HepG2 (cell line): ENCODE measurements at places on chromosomes 13 and 19.
A peak's percentile ranks its signal among the peaks of the same experiment; 100 is the strongest.

DNA sequence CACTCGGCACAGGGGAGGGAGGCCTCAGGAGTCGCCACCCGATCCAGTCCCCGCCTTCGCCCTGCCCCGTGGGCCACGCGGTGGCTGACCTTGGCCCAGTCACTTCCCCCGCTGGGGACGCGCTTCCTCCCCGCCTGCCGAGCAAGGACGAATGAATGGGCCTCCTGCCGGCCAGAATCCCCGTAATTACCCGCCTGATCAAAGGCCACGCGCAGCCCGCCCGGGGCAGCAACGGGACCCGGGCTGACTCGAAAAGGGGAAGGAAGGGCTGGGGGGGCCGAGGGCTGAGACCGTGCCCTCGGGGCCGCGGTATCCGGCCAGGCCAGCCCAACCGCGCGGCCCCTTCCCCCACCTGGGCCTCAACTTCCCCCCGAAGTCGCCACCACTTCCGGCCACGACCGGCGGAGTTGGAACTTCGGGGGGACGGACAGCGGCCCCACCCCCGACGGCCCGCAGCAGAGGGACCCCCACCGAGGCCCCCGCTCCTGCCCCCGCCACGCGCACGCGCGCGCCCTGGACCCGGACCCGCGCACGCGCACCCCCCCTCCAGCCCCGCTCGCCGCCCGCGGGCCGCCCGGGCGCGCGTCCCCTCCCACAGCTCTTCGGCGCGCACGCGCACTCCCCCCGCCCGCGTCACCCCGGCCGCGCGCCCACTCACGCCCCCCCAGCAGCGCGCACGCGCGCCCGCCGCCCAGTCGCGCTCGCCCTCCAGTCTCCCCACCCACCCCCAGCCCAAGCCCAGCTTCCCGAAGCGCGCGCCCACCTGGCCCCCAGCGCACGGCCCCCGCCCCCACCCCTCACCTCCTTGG is 520 bp downstream of the ZNF787 start:
- peak; percentile 86 for DNase-seq

DNA sequence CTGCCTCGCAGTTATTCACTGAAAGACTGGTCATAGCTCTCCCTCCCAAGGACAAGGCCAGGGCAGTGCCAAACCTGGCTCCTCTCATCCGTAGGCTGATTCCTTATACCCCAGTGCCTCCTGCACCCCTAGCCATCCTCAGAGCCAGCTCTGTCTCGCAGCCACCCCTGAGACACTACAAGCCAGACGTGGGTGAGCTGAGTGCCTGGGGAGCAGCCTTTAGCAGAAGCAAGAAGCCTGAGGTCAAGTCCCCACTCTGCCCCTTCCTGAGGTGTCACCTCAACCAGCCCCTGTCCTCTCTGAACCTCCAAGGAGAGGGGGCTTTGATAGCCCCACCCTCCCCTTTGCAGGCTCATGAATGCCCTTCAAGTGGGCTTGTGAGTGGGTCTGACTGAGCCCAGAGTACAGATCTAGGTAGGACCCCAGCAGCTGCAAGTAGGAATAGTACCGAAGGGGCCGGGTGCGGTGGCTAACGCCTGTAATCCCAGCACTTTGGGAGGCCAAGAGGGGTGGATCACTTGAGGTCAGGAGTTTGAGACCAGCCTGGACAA is 14.8 kb upstream of the AKAP8L start:
- no peak for DNase-seq

DNA sequence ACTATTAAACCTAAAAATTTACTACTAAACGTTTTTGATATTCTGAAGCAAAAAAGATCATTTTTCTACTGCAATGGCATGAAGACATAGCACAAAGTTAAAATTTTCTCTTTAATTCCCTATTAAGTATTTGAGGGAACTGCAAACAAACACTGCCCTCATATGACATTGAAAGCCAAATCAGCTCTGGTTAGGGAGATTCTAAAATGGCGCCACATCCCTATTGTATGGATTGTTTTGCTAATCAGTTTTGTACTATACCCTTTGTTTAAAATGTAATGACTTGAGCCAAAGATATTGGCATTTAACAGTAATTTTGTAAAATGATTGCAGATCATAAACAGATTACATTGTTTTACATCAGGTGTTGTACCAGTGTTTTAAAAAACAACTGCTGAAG is 65.8 kb downstream of the FLT1 start:
- DNase-seq = no peak

GRCh38 chr13:20487927-20488326 is 37.7 kb downstream of the CRYL1 start:
- no peak for DNase-seq

- no peak for DNase-seq
These were observed 45.5 kb downstream of the BRD4 start for GRCh38 chr19:15286688-15287365.

DNA sequence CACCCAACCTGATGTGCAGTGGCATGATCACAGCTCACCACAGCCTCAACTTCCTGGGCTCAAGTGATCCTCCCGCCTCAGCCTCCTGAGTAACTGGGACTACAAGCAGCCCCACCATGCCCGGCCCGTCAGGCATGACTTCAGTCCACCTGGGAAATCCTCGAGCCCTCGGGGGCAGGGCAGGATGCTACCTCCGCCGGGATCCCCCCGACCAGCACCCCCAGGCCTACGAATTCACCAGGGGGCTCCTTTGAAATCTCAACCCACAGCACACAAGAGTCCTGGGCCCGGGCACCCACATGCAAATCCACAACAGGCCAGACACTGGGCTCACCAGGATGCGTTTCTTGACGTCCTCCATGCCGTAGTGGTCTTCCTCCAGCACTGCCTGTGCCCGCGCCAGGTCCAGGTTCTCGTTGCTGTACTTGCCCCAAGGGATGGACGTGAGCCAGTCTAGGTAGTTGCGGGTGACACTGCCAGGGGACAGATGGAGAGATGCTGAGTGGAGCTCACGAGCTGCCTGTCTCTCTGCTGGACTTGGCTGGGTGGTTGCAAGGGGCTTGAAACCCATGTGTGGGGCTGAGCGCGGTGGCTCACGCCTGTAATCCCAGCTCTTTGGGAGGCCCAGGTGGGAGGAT is 10.5 kb downstream of the RPL36 start:
- no peak for DNase-seq

- no peak for DNase-seq
These were observed 156.9 kb downstream of the ENOX1 start for GRCh38 chr13:43629691-43630480.

DNA sequence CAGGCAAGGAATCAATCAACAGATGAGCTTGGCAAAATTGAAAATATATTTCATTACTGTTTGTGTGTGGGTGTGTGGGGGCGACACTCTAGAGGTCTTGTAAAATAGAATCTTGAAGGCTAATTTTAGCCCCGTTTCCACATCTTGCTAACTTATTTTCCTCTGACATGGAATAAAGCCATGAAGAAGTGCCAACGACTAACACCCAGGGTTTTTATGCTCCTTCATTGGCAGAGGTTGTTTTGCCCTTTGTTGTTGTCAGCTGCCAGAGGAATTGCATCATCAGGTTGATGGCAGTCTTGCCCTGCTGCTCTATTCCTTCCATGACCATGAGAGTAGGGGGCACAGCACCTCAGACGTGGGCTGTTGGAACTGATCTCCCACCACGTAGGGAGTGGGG is 30.6 kb upstream of the FAM216B start:
- no peak for DNase-seq

DNA sequence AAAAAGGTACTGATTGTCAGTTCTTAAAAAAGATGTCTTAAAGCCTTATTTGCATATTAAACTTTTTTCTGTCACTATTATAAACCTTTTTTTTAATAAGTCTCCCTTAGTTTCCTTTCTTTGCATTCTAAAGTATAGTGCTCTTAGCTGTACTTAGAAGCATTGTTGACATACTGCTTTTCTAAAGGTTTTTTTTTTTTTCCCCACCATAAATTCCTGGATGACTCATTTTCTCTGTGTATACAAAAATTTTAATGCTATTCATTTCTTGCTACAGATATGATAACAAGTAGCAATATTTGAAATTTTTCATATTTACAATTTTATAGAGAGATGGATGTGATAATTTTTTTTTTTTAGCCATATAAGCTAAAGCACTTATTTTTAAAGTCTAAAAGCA is 43.5 kb downstream of the METTL21C start:
- DNase-seq = no peak

DNA sequence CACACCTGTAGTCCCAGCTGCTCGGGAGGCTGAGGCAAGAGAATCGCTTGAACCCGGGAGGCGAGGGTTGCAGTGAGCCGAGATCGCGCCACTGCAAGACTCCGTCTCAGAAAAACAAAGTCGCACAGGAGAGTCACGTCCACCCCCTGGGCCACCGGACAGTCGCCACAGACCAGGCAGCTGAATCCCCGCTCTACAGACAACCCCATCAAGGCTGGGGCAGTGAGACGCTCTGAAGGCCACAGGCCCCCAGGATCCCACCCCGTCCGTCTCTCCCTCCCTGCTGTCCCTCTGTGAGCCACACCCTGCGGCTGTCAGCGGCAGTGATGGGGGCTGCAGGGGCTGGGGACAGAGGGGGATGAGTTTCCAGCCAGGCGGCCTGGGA is 15.5 kb upstream of the PTBP1 start:
- no peak for DNase-seq

DNA sequence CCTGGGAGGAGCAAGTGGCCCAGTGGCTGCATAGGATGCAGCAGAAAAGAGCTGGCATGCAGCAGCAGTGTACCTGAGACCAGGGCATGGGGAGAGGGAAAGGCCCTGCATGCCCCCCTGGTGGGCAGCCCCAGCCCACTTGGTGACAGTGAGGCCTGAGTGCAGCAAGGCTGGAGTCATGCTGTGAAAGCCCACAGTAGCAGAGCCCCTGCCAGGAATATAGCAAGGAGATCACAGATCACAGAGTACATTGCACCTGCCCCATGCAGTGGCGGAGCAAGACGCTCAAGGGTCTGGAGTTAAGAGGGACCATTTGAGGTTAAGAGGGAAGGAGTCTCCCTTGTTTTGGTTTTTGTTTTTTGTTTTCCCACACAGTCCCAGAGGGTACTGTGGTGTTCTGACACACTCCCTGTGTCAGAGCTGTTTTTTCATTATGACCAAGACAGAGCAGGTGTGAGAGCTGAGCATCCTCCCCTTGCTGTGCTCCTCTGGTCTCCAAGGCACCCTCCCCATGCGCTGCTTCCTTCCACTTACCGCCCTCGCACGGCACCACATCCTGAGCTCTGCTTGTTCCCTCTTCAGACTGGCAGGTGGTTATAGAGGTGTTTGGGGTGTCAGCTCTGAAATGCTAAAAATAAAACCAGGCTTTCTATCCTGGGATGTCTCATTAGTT is 85.0 kb upstream of the UBL3 start:
- DNase-seq = no peak

GRCh38 chr19:2492870-2493269 is 16.9 kb downstream of the GADD45B start:
- DNase-seq = no peak

DNA sequence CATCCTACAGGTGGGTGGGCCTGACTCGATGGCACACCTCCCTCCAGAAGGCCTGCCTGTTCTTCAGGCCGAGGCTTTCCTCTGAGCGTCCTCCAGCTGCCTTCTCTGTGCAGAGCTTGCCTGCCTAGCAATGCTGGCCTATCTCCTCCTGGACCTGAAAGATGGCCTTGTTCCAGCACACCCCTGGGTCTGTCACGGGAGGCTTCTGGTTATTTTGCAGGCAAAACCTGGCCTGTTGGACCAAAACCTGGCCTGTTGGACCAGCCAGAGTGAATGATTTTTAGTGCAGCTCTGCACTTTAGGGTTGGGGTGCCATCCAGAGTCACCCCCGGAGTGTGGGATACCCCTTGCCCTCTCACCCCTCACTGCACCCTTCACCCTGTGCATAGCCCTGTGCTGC is 128.4 kb downstream of the KATNAL1 start:
- no peak for DNase-seq

DNA sequence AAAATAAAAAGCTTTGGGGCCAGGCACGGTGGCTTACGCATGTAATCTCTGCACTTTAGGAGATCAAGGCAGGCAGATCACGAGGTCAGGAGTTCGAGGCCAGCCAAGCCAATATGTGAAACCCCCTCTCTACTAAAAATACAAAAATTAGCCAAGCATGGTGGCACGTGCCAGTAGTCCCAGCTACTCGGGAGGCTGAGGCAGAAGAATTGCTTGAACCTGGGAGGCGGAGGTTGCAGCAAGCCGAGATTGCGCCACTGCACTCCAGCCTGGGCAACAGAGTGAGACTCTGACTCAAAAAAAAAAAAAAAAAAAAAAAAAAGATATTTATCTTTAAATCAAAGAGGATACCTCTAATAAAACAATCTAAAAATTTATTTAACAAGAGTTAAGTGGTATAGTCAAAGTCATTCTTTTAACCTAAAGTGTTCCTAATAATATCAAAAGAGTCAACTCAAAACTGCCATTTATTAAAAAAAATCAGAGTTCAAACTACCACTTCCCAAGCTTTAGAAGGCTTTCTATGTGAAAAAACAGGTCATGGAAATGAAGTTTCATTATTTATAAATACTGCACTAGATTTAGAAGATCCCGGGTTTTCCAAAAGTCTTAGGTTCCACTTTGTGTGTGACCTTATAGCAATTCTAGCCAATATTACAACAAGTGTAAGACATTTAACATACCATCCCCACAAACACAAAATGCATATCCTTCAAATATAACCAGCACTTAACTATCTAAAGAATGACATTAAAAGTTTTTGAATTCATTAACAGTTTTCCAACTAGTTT is 4.4 kb downstream of the FOXO1 start:
- DNase-seq = no peak

DNA sequence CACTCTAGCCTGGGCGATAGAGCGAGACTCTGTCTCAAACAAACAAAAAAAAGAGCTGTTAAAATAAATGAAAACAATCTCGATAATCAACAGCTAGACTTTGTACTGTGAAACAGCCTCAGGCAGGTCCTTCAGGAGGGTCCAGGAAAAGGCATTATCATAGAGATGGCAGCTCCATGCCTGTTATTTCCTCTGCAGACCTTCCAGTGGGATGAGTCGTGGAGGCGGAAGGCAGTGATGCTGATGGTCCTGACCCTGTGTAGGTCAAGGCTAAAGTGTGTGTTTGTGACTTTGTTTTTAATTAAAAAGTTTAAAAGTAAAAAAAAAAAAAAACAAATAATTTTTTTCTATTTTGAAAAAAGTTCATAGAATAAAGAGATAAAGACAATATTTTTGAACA is 117.4 kb downstream of the TNFRSF19 start:
- no peak for DNase-seq

DNA sequence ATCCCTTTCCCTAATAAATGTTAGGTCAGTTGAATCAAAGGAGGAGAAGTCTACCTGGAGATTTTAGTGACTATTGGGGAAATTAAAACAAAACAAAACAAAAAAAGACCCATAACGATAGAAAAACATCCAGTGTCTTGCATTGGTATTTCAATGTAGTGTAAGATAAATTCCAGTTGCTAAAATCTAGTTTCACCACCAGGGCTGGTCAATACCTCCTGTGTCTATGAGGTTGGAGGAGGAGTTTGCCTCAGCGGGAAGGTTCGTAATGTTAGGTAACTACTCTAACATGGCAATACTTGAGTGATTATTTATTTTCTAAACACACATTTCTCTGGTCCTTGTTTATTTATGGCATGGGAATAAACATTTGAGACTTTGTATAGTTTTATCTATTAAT is 483.2 kb downstream of the FGF9 start:
- DNase-seq = no peak

GRCh38 chr19:18312092-18312534 is 10.8 kb downstream of the LSM4 start:
- no peak for DNase-seq

GRCh38 chr13:60627071-60627686 is 230.2 kb downstream of the TDRD3 start:
- peak; percentile 29 for DNase-seq

- DNase-seq = no peak
These were observed 113.8 kb downstream of the KATNAL1 start for GRCh38 chr13:30193279-30194234.
